Stimulated activated CD8-positive, alpha-beta memory T cell treated with anti-CD3 and anti-CD28 coated beads, Interleukin-4, amount 100 ng/mL, for 24 hours (primary cell): ENCODE measurements at places on chromosomes 12 and 14.

DNA sequence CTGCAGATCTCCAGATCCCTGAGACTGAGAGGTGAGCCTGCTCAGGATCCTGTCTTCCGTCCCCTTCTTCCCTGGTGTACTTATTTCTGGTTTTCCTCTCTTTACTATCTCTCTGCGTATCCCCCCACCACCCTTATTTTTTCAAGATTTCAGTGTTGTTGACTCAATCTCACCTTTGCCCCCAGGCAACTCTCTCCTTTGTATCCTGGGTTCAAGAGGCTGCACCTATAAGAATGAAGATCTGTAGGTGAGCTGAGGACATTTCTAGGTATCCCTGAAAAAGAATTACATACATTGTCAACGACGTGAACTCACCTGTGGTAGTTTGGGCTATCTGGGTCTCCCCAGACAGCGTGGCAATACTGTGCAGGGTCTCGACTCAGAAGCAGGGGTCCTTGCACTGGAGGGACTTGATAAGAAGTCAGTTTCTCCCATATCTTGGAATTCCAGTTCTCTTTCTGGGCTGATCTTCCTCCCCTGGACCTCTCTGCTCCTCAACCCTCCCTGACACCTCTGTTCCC, 659 bp downstream of the CIROP start:
- DNase-seq: no peak

- no peak for DNase-seq
These were observed 130.7 kb downstream of the GPHN start for GRCh38 chr14:66638689-66639088.

DNA sequence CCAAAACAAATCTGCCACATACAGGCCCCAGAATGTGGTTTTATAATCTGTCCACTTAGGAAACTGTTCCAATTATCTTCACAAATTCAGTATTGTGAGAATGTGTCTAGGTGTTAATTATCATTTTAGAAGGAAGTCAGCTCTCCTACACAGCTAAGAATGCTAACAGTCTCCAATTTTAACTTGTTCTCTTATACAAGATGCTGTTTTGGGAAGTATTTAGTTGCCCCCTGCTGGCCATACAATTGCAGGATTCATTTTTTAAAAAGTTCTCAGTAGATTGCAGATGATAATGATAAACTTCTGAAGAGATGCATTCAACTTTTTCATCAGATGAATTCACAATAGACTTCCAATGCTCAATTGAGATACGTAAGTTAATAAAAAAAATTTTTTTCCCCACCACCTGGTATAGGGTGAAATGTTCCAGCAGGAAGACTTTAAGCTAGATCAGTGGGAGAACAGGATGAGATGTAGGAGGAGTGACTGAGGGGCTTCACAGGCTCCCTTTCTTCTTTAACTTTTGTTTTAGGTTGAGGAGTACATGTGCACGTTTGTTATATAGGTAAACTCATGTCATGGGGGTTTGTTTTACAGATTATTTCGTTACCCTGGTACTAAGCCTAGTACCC, 27.3 kb upstream of the OSBPL8 start:
- DNase-seq: no peak

DNA sequence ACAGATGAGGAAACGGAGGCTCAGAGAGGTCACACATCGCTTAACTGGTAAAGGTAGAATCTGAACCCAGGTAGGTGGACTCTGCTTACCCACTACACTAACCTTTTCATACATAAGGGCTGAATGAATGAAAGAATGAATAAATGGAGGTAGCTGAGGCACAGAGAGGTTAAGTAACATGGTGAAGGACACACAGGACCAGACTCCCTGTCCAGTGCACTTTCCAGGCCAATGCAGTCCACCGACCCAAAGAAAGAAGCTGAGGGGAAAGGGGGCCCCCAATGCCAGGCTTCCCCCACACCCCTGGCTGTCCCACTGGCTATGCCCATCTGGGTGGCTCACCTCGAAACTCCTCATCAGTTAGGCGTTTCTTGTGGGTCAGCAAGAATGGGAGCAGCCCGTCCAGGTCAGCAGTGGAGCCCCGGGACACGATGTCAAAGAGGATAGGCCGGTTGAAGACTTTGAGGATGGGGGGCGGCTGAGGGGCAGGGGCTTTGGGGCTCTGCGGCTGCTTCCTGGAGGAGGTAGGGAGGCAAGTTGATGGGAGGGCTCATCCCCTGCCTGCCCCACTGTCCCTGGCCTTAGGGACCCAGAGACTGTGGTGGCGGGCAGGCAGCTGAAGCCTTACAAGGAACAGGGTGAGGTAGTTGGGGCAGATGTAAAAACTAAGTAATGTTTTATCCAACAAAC, 25.1 kb downstream of the TRPV4 start:
- DNase-seq: no peak

DNA sequence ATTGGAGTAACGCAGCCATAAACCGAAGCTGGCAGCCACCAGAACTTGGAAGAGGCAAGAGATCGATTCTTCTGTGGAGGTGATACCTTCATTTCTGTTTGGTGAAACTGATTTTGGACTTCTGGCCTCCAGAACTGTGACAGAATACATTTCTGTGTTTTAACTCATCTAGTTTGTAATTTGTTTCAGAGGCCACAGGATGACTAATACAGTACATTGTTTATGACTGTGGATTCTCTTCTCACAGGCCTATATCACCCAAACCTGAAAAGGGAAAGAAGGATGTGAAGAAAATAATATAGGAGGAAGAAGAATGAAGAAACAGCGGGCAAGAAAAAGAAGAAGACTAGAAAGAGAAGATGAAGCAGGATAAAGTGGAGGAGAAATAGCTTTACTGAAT, 263.8 kb upstream of the DIO2 start:
- no peak for DNase-seq

- no peak for DNase-seq
These were observed 71.7 kb downstream of the CCDC92 start for GRCh38 chr12:123900871-123901376.

- DNase-seq: no peak
These were observed 1493.0 kb downstream of the AACS start for GRCh38 chr12:126558219-126558618.

GRCh38 chr12:52205612-52206303, 13.9 kb upstream of the KRT80 start:
- DNase-seq: no peak

DNA sequence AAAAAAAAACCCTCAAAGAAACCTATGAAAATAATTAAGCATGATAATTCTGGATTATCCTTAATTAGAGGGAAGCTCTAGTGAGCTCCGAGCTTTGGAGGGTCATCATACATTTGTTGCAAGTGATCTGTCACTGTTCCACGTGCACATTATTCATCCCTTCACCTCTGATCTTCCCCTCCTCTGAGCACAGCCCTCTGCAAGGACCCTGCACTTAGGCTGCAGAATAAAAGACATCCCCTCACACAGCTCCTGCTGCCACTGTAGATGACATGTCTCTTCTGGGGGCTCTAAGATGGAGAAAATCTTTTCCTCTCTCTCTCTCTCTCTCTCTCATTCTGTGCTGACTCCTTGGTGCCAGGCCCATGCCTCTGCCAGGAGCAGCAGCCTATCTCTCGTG, 300.4 kb downstream of the EGLN3 start:
- no peak for DNase-seq

DNA sequence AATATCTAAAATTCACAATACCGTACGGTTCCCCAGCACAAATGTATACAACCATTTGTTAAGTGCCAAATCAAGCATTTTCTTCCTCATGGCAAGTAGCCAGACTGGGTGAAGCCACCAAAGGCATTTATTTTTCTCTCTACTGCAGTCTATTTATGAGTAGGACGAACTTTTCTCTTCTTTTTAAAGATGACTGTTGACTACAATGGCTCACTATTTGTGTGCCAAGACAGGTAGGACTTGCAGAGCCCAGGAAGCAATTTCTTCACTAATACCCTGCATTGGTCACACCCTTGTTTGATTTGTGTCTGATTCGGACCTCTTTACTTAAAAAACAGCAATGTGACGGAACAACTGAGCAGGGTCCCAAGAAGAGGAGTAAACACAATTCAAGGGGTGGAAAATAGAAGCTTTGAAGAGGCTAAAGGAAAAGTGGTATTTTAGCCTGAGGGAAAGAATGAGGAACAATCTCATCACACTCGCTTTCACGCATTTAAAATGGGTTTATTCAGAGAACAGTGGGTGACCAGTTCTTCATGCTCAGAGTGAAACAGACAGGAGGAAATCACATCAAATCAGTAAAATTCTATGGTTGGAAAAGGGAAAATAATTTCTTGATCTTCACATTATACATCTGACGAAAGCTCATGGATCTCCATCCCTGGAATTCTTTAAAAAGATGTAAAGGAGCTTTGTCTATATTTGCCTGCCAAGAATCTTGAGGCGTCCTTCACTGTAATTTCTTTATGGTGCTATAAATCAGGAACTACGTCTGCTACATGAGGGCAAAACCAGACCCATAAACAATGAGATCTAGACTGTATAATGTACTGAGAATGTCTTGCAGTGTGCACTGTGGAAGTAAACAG, 183.8 kb downstream of the PPM1H start:
- DNase-seq: no peak

GRCh38 chr12:38771871-38772270, 133.5 kb downstream of the CPNE8 start:
- DNase-seq: no peak

GRCh38 chr14:102295270-102295669, 9.7 kb downstream of the MOK start:
- no peak for DNase-seq

DNA sequence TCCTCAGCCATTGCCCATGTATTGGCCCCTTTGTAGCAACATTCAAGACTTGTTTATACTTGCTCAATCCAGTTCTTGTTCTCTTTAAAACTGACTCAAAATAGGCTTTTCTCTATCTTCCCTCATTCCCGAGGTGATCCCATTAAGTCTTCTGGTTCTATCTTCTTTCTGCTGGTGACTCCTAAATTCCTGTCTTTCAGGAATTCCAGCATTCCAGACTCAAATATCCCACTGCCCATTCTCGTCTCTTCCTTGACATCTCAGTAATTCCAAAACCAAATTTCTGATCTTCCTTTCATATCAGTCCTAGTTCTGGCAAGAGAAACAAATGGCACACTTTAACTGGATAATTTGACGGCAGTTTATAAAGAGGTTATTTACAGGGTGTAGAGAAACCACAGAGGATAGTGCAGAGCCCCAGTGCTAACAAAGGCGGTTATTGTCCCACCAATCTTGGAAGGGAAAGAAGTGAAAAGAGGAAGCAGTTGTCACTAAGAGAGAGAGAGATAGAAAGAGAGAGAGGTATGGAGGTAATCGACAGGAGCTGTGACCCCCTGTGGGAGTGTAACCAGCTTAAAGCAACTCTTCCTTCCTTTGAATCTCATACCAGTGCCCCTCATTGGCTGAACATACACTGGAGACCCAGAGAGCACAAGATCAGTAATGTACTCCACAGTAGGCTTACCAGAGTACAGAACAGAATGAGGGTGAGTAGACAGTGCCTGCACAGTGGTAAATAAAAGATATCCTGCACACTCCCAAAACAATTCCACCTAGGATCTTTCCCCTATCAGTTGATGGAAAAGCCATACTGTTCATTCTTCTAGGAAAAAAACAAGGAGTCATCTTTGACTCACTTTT, 177.6 kb upstream of the LMNTD1 start:
- DNase-seq: no peak

DNA sequence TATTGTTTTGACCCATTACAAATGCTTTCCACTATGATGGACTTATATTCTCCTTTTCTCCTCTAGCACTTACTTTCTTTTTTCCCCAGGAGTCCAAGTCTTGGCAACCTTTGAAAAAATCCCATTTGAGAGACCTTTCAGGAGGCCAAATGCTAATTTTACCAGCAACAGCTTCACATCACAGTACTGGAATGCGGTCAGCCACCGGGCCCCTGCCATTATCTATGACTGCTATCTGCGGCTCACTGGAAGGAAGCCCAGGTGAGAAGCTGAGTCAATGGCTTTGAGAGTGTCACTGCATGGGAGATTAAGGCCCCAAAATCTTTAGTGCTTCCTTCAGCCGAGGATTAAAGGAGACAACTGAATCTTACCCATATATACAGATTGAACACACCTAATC, 64.2 kb downstream of the ERGIC2 start:
- no peak for DNase-seq

DNA sequence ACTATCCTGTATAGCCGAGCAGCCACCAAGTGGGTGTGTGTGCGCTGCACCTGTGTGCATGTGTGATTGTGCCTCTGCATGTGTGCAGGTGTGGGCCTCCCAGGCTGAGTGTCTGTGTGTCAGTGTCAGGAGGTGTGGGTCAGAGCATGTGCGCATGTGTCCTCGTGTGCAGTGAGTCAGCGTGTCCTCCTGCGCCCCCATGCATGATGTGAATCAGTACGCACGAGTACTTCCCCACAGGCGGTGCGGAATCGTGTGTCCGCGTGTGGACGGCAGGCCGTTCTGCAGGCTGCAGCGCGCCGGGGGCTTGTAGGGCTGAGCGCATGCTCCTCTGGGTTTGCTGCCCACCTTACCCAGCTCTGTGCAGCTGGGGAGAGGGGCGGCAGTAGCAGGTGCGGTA, 34.2 kb downstream of the DTX1 start:
- no peak for DNase-seq

DNA sequence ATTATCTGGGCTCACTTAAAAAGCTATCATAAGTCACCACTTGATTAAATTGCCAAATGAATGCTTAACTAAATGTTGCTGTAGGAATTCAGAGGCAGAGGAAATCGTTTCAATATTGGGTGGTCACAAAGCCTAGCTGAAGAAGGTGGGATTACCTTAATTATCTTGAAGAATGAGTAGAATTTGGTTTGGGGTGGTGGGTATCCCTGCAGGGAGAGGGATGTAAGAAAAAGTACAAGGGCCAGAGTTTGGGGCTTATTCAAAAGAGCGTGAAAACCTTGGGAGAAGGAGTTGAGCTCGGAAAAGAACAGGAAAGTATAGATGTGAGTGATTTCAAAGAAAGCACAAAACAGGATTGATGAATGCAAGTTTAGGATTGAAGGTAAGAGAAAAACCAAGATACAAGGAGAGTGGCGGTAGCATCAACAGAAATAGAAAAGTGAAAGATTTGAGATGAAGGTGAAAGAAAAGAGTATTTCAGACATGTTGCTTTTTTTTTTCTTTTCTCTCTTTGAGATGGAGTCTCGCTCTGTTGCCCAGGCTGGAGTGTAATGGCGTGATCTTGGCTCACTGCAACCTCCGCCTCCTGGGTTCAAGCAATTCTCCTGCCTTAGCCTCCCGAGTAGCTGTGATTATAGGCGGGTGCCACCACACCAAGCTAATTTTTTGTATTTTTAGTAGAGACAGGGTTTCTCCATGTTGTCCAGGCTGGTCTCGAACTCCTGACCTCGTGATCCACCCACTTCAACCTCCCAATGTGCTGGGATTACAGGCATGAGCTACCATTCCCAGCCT, 1.7 kb downstream of the BRMS1L start:
- no peak for DNase-seq

- no peak for DNase-seq
These were observed 261.7 kb downstream of the LRFN5 start for GRCh38 chr14:41868396-41868795.

GRCh38 chr12:24591715-24592440, 357.0 kb downstream of the BCAT1 start:
- no peak for DNase-seq

- DNase-seq: no peak
These were observed 3.1 kb upstream of the SSH1 start for GRCh38 chr12:108860443-108860842.

- DNase-seq: peak; percentile 45
These were observed 612 bp downstream of the PHC1 start for GRCh38 chr12:8914716-8915526.
